ENCODE measurements at places on chromosomes 4 and X. TPM values are rescaled to one million over a fixed set of nuclear protein-coding genes. Genes with fewer than 3 reads are reported as not detected.

DNA sequence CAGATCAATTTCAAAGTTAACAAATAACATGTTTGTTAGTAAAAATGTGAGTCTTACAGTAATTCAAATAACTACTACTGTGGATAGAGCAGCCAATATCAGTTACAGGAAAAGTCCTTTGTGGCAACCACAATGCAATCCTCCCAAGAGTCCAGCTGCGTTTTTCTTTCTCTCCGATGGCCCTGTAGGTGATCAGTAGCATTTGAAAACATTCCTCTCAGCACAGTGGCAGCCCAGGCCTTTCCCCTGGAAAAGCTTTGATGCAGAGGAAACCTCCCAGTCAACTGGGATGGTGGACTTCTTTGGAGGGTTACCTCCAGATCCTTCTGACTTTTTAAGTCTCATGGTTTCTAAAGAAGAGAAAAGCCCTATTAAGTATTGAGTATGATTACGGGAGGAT is 18.0 kb upstream of the PDZD4 start:
- no peak for DNase-seq

DNA sequence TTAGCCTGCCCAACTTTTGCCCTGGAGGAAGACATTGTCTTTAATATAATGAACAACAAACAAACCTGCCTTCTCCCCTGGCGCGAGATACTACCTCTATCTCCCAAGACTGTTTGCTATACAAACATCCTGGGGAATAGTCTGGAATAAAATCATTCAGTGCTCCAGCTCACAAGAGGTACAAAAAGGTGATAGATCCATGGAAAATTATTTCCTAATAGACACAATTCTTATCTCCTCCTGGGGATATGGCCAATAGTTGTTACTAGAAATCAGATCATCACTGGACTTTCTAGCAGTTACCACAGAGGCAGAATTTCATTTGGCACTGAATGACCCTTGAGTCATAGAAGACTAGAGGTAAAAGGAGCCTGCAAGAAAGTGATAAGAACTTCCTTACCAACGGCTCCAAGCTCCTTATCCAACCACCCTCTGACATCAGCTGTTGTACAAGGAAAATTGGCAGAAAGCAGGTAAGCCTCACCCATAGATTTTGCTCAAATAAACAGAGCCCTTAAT is 38.1 kb downstream of the MID1 start:
- no peak for DNase-seq

GRCh38 chrX:19799319-19800182 is 87.8 kb downstream of the SH3KBP1 start:
- no peak for DNase-seq

DNA sequence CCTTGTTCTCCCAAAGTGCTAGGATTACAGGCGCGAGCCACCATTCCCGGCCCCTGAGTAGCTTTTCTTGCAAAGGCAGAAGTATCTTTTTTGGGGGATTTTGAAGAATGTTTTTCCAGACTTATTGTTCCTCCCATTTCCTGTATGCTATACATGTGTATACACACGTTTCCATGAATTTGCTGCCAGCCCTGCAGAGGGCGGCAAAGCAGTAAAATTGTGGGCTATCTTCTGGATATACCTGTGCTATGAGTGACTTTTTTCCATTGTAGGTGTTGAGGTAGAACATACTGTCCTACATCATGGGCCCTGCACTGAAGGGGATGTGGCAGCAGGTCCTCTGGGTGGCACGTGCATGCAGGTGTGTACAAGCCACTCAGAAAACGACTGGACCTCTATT is 16.9 kb upstream of the MED28 start:
- DNase-seq: no peak

DNA sequence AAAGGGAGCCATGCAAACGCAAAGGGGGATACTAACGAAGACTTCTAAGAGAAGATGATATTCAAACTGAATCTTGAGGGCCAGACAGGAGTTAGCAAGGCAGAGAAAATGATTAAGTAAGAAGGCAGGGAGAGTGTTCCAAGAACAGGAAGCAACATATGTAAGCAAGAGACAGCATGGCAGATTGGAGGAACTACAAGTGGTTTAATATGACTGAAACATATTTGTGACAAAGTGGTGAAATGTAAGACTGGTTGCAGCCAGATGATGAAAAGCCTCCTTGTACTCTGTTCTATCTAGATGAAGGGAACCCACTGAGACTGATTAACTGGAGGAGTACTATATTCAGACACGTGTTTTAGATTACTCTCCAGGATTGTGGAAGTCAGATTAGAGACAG is 116.6 kb upstream of the DIAPH2 start:
- no peak for DNase-seq

DNA sequence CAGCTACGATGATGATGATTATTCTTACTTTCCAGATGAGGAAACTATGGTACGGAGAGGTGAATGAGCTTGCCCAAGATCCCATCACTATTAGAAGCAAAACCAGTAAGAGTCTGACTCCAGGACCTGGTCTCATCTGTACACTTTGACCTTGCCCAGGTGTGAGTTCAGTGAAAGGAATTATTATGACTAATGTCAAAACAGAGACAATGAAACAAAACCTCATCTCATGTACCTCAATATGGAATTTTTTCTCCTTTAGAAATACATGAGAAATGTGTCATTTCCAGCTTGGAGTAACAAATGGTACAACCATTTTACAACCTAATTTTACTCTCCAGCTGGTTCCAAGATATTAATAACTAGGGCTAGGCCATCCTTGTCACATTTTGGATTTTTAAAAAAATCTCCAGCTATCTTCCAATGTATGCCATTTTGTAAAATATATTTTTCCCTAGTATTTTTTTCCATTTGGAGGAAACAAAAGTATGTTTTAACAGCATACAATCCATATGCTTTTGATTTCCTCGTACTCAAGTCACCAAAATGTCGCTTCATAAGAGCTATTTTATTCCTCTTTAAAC is 213.8 kb downstream of the PTTG2 start:
- DNase-seq: no peak

DNA sequence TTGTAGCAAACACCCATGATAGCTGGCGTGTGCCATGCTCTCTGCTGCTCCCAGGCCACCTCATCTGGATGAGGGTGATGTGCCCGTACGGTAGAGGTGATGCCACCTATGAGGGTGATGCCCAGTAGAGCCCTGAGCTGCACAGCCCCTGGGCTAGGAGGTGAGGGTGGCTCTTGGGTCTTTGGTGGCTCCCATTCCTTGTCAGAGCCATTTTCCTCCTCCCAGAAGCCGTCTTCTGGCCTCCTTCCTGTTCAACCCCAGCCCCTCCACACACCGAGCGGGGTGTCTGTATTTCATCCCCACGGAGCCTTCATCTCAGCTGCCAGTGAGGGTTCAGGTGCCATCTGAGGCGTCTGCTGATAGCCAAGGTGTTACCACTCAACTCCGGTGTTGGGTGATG is 12.0 kb upstream of the TNIP2 start:
- DNase-seq: no peak

DNA sequence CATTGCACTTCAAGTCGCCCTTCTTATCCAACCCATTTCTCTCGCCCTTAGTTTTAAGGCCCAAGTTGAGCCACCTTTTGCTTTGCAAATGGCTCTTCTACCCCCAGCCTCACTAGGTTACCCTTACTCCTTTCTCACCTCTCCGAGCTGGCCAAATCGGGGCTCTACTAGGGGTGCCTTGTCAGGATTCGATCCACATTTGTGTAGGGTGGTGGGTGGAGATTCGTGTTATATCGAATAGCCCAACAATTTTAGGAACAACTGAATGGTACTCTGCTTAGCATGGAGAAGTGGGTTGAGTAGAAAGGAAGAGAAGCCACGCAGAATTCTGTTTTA is 3.5 kb downstream of the SLIT2 start:
- no peak for DNase-seq

GRCh38 chr4:3122081-3122563 is 47.6 kb downstream of the HTT start:
- DNase-seq: no peak

GRCh38 chrX:139720979-139721378 is 13.0 kb upstream of the MCF2 start:
- DNase-seq: no peak

DNA sequence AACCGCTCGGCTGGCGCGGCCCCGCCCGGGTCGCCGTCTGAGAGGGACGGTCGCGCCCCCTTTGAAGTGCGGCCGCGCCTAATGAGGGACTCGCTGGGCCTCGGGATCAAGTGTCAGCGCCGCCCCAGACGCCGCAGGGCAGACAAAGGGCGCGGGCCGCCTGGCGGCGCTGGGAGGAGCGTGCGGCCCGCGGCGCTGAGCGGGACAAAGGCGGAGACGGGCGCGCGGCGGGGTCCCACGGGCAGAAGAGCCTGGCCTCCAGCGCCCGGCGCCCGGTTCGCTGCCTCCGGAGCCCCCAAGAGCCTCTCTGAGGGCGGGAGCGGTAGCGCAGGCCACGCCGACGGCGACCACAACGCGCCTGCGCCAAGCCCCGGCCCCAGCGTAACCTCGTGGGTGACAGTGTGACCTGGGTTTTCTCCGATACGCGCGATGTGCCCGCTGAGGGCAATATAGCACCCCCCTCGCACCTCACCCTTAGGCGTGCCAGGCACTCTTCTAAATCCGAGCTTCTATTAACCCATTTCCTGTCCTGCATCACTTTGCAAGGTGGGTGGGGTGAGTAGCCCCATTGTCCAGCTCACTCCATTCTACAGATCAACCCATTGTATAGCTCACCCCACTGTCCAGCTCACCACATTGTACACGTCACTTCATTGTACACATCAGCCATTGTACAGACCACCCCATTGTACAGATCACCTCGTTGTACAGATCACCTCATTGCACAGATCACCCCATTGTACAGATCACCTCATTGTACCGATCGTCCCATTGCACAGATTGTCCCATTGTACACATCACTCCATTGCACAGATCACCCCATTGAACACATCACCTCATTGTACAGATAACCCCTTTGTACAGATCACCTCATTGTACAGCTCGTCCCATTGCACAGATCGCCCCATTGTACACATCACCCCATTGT is 33.7 kb upstream of the STX18 start:
- DNase-seq: no peak

DNA sequence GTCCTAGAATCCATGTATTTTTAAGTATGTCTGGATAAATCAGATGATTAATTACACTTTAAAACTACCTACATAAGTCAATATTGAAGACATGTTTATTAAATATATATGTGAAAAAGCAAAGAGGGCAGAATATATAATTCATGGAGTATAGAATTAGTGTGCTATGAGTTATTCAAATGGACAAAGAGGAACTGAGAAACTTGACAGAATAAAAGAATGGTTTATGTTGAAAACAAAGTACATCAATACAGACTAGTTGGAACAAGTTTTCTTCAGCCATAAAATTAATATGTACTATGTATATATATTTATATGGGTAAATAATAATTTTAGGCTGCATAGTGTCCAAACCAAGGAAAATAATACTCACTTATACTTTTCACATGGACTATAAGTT is 173.5 kb downstream of the NPFFR2 start:
- no peak for DNase-seq

DNA sequence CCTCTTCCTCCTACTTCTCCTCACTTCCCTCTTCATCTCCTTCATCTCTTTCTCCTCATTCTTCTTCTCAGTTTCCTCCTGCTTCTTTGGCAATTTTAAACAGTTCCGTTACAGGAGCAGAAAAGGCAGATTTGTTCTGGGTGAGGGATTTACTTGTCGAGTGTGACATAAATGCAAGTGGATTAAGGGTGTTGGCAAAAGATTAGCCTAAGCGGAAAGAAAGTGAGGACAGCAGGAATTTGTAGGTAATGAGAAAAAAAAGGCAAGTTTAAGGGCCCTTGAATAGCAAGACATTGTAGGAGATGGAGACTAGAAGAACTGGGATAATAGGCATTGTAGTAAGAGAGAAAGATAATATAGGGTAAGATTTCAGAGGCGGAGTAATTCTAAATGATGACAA is 841.6 kb downstream of the RAPGEF2 start:
- no peak for DNase-seq

- DNase-seq: no peak
Measured at GRCh38 chr4:183097231-183098018, 1.6 kb upstream of the WWC2 start.

GRCh38 chrX:82218361-82218760 is 1016.5 kb downstream of the SH3BGRL start:
- no peak for DNase-seq

GRCh38 chr4:3124070-3124767 is 49.7 kb downstream of the HTT start:
- no peak for DNase-seq

- no peak for DNase-seq
Measured at GRCh38 chr4:121551271-121551670, 145.5 kb downstream of the ANXA5 start.

- no peak for DNase-seq
Measured at GRCh38 chr4:142778900-142779299, 67.2 kb downstream of the INPP4B start.

RNF212 gene
- 15.7 TPM for total RNA-seq

MAP9 gene
- 8.8 TPM for total RNA-seq

LNX1 gene
- total RNA-seq: 22.5 TPM

UCHL1 gene
- total RNA-seq: 33.1 TPM

ADAM29 gene
- 0.29 TPM for total RNA-seq

UGT2A3 gene
- not detected for total RNA-seq

MAGEA12 gene
- not detected for total RNA-seq

LRP2BP gene
- 0.96 TPM for total RNA-seq

TMEM154 gene
- 7.2 TPM for total RNA-seq

GAGE1 gene
- not detected for total RNA-seq

DMD gene
- total RNA-seq: 135 TPM

VEGFC gene
- 6.9 TPM for total RNA-seq

UGT2A1 gene
- total RNA-seq: not detected

All from breast epithelium (tissue), 4 donors.